ENCODE measurements at places on chromosomes 1 and 21.

- DNase-seq = no peak
Measured at GRCh38 chr1:234222561-234223280, 150.5 kb upstream of the COA6 start.

DNA sequence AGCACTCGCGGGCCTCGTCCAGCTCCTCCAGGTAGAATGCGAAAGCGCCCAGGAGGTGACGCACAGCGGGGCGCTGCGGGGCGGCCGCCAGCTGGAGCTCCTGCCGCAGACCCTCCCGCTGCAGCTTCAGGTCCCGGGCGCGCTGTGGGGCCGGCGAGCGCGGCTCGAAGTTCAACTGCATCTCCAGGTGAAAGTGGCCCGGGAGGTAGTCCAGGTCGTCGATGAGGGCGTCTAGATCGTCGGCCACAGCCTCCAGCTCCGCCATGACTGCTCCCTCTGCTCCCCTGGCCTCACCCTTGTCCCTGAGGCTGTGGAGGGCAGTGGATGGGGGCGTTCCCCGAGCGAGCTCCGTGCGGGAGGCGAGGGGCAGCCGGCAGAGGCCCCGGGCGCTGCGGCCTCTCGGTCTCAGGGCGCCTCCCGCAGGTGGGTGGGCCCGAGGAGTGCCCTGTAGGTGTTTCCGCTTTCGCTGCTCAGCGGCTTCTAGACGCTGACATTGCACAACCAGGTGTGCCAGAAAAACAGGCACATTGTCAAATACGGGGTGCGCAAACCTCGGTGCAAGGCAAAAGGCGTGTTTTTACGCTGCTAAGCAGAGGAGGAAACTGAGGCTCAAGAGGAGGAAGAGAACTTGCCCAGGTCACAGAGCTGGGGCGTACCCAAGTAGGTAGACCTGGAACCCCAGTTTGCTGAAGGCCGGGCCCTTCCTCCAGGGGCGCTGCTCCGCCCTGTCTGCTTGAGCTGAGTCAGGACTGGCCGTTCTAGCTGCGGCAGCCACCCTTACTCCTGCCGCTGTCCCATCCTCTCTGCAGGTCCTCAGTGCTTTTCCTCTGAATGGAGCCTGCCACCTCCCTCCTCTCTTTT lies at the start of gene TTC22:
Gene TTC22 (minus strand): TSS at position 425 of the 861 bp plus-strand sequence. CDS start 160 bp downstream, at position 265.
- DNase-seq = no peak

DNA sequence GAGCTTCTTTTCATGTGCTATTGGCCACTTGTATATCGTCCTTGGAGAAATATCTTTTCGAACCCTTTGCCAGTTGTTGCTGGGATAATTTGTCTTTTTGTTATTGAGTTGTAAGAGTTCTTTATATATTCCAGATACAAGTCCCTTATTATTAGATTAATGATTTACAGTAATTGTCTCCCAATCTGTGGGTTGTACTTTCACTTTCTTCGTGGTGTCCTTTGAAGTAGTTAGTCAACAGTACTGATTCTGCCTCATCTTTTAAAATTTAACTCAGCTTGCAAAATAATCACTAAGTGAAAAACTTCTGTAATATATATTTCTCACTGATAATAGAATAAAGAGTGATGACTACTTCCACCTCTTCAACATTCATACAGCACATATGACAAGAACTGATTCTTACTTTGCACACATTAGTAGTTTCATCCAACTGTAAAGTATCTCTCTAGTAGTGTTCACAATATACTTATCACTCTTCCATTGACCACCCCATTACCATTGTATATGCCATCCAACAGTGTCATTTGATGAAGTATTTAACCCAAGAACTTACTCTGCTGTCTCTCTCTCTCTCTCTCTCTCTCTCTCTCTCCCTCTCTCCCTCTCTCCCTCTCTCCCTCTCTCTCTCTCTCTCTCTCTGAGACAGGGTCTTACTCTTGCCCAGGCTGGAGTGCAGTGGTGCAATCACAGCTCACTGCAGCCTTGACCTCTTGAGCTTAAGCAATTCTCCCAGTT lies 104.2 kb upstream of the DMRTA2 start:
- no peak for DNase-seq

- no peak for DNase-seq
Measured at GRCh38 chr1:165328136-165328535, 28.4 kb downstream of the LMX1A start.

GRCh38 chr1:66175098-66175497 lies 358.9 kb upstream of the SGIP1 start:
- DNase-seq = no peak

- DNase-seq = peak; percentile 56
Measured at GRCh38 chr21:42003051-42003461, 7.1 kb downstream of the ZBTB21 start.

DNA sequence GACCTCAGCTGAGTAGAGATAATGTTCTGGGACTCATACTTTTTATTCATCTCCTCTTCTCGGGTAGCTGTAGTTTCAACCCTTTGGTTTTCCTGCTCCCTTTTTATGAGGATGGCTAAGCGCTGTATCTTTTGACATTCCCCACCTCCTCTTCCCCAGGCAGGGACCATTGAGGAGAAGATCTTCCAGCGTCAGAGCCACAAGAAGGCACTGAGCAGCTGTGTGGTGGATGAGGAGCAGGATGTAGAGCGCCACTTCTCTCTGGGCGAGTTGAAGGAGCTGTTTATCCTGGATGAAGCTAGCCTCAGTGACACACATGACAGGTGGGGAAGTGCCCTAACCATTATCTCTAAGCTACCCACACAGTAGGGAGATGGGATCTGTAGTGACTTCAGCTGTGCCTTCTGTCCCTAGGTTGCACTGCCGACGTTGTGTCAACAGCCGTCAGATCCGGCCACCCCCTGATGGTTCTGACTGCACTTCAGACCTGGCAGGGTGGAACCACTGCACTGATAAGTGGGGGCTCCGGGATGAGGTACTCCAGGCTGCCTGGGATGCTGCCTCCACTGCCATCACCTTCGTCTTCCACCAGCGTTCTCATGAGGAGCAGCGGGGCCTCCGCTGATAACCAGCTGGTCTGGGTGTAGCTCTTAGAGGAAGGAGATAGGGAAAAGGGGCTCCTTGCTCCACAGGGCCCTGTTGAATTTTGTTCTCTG lies 25.6 kb downstream of the LRRC41 start:
- no peak for DNase-seq

DNA sequence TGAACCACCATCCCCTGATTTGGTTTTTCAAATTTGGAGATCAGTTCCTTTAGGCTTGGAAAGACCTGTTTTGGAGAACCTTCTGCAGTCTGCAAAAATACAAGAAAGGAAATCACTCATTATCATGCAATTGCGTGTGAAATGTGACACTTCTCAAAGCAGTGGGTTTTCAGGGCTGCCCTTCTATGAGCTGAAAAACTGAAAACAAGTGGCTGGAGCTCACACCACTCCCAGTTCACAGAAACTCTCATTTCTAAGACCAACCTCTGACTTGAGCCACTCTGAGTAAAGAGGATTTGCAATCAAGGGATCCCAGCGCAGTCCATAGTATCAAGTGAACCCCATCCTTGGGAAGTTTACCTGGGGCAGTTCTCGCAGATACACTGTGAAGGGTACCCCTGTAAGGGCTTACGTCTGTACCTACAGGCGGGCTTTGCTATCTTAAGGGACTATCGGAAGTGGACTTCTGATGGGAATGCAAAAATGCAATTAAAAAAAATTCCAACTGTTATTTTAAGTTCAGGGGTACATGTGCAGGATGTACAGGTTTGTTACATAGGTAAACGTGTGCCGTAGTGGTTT lies 12.8 kb downstream of the SH2D1B start:
- DNase-seq = no peak

DNA sequence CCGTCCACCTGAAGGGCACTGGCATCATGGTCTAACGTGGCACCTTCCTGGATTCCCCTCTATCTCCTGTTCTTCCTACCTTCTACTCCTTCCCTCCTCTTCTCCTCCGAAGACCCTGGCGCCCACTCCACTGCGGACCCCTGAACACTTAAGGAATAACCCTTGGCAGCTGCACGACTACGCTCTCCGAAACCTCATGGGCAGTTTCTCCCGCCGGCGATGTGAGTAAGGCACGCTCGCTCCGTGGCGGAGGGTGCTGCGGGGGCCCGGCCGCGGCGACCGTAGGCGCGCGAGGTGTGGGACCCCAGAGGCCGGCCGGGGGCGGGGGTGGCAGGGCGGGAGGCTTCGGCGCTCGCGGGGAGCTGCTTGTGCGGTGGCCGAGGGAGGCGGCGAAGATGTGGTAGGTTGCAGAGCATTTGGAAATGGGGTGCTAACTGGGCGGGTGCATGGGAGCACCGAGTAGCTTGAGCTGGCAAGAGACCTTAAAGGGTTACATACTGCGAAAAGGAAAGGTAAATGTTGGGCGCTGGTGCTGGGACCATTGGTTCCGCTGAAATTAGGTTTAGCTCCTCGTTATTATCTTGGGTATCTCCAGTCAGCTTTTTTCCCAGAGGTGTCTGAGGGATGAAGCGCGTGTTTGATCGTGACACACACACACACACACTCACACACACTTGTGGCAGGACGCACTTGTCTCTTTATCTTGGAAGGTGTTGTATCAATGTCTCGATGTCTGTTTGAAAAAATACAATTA lies 876 bp downstream of the LRRC7 start:
- DNase-seq = no peak

DNA sequence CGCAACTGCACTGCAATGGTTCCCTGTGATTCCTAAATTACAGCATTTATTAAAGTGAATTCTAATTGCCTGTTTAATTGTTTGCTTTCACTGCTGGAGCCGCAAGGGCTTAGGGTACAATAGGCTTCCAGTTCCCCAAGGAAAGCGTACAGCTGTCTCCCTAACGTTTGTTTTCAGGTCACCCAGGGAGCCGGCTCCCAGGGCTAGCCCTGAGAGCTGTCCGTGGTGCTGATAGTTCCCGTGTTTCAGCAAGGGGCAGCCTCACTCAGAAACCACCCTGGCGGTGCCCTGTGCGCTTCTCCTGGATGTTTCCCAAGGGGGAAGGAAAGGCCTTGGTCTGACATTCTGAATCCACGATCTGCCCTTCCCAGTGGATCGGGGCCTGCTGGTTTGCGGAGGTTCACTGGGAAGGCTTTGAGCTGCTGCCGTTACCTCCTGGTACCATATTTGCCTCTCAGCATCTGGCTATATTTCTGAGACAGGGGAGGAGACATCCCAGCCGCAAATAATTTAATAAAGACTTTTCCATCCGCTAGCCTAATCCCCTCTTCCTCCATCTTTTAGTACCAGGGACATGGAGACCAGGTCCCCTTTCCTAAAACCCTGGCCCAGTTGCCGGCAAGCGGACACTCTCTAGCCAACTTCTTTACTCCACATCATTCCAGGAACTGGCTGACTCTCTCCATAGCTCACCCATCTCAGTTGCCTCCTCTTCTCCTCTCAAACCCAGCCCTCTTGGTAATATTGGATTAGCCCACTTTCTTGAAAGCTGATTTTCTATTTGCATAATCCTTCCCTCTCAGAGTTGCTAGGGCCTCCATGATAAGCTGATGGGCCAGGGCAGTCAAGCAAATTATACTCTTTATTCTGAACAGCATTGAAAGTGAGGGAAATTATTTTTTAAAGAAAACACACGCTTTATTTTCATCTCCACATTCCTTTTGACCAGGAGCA lies 149.0 kb downstream of the IGSF21 start:
- no peak for DNase-seq

DNA sequence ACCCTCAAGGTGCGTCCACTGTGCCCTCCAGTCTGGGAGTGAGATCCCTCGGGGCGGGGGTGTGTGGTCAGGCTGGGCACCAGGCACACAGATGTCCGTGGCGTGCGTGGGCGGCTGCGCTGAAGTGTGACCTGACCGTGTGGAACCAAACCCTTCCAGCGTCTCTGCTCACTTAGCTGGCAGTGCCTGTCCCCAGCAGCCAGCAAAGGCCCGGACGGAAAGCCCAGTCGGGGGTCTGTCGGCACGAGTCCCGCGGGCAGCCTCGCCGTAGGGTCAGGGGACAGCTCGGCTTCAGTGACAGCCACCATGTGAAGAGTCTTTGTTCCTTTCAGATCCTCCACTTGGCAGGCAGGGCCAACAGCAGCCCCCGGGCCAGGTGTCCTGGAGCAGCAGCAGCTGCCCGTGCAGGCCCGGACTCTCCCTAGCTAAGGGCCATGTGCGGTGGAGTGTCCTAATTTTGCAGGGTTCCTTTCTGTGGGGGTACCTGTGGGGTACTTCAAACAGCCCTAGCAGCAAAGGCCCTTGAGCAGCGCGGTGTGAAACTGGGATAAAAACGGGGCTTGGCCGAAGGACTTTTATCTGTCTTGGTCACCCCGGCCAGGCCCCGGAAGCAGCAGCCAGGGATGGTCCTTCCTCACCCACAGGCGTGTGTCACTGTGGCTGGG lies 11.6 kb downstream of the TTLL10 start:
- no peak for DNase-seq

- DNase-seq = no peak
Measured at GRCh38 chr1:236275586-236275985, 6.2 kb downstream of the ERO1B start.

GRCh38 chr1:25608488-25609178 lies 8.0 kb upstream of the MAN1C1 start:
- DNase-seq = peak; percentile 20

- DNase-seq = no peak
Measured at GRCh38 chr1:21260405-21261125, 29.7 kb downstream of the ECE1 start.

GRCh38 chr1:173445164-173445563 lies 32.0 kb upstream of the PRDX6 start:
- DNase-seq = no peak

GRCh38 chr1:247451388-247452010 lies 6.4 kb downstream of the OR2B11 start:
- DNase-seq = no peak

- DNase-seq = no peak
Measured at GRCh38 chr1:64251971-64252370, 48.5 kb downstream of the UBE2U start.

- no peak for DNase-seq
Measured at GRCh38 chr1:206637605-206638004, 2.3 kb downstream of the DYRK3 start.

Measured in fibroblast of skin of left biceps (primary cell).